SW 1271 (cell line): ENCODE measurements at places on chromosomes 2 and 18.

DNA sequence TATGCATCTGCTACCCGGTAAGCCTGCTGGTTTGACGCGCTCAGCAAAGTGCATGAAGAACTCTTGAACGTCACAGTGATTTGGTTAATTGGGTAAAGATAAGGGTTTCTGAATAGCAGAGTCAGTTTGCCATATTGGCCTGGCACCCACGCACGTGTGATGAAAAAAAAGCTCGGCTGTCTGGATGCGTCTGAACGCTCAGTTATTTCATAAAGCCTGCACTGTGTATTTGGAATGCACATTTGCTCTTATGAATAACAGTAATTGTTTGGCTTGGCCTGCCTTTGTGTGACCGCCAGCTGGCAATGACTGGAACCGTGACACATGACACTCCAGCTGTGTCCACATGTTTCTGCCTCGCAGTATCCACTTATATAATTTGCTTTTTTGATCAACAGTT, 129.2 kb upstream of the MEIS1 start:
- DNase-seq, result no peak

DNA sequence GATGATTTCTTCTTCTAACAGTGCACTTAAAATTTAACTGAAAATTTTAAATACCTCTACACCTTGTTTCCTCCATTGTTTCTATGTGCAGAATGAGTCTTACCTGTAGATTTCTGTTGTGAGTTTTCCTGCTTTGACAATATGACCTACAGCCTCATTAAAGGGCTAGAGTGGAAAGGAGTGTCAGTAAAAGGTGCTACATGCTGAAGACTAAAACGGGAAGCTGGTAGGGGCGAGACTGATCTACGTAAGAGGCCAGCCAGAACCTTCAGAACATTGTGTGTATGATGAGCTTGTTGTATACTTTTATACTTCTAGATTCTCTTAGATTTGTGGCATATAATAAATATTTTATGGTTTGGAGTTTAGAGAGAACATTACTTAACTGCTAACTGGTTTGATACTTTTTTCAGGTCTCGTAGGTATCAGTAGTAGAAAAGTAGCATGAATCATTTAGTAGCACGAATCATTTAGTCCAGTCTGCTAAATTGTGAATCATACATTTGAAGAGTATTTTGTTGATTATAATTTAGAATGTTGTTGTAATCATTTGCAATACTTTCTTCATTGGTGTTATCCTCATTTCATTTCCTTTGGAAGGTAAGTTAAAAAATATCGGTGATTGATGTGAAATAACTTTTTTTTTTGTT, 14.3 kb downstream of the INSIG2 start:
- no peak for DNase-seq

- no peak for DNase-seq
Observed at GRCh38 chr2:151916632-151917031, 88.4 kb upstream of the ARL5A start.

GRCh38 chr2:173550143-173550542, 195.5 kb downstream of the CDCA7 start:
- no peak for DNase-seq

- DNase-seq, result no peak
Observed at GRCh38 chr2:26562811-26563645, 78.1 kb downstream of the CIB4 start.

GRCh38 chr2:237898057-237898414, 38.6 kb downstream of the RAMP1 start:
- DNase-seq, result no peak

- no peak for DNase-seq
Observed at GRCh38 chr2:173175222-173175621, 99.6 kb downstream of the MAP3K20 start.
